ENCODE measurements at places on chromosomes 3 and 15.

- DNase-seq, result no peak
Observed at GRCh38 chr3:143201870-143202752, 82.5 kb downstream of the CHST2 start.

DNA sequence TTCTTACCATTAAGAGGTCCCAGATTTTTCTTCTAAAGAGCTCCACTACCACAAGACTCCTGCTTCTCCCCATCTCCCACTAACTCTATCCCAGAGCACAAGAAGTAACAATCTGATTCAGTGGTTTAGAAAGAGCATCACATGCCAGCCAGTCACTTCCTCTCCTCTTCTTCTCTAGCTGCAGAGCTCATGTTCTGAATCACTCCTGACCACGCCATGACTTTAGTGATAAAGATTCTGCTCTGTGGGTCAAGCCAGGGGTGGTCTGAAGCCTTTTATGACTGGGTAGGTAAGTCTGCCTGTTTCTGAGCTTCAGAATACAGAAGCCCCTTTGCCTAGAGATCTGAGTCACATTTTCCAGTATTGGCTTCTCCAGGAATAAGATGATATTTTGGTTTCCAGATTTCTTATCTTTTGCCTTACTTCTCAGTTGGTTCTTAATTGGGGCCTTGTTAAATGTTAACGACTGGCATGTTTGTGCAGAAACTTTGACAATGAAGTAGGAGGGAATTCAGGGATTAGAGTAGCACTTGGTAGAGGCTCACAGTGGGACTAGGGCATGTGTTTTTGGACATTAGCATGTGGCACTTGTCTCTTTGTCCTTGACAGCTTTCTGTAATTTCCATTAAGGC, 27.6 kb upstream of the ADAMTSL3 start:
- DNase-seq, result no peak

DNA sequence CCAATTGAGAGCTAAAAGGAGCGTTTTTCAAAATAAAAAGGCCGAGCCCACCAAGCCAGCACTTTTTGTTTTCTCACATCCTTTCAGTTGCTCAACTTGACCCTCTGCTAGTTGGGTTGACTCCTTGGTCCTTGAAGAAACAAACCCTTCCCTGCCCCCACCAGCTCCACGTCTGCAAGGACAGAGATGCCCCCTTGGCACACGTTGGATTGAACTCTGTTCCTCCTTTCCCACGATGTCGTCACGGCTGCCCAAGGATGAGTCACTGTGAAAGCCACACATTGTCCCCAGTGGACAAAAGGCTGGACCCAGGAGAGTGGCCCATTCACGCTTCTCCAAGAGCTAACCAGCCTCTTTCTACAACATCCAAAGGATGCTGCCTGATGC, 43.0 kb upstream of the SPATA12 start:
- DNase-seq, result no peak

DNA sequence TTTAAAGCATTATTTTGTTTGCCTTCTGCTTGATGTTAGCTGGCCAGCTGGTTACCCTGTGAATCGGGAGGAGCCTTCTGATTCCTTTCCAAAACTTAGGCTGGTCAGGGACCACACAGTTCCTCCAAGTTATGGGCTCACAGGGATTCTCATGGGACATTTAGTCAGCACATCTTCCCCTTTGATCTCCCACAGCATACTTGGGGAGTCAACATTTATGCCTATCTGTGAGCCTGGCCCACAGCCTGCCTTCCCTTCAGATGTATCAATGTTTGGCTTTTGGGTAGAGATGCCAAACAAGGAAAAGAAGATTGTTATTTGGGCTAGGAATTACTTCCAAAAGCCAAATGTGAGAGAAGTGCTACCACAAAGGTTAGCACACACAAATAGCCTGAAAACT, 32.6 kb upstream of the DCP1A start:
- DNase-seq, result no peak

- DNase-seq, result no peak
Observed at GRCh38 chr15:56468401-56468800, 3.5 kb upstream of the MNS1 start.

GRCh38 chr15:70160803-70161565, 63.3 kb upstream of the TLE3 start:
- no peak for DNase-seq

GRCh38 chr3:136937851-136938250, 19.9 kb upstream of the IL20RB start:
- DNase-seq, result no peak

- DNase-seq, result peak; percentile 81
Observed at GRCh38 chr3:50572158-50572557, 2.8 kb downstream of the HEMK1 start.

GRCh38 chr15:100183921-100184495, 157.8 kb downstream of the ADAMTS17 start:
- DNase-seq, result no peak

DNA sequence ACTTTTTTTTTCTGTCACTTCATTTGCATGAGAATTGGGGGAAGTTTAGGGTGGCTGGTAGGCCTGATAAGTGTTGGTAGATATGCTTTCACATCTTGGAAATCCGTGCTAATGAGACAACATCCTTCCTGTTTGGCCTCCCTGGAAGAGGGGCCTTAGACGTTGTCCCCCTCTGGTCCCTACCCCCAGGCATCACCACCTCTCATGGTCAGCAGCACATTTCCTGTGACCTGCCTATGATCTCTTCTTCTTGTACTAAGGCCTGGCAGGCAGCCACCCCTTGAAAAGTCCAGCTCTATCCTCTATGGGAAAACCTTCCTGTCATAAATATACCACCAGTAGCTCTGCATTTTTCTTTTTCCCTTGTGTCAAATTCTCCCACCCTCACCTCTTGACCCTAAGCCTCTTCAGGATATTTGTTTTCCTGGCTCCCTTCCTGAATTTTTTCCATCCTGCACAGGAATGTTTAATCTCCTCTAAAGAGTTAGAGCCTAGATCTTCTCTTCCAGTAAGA, 107.8 kb downstream of the SNRK start:
- no peak for DNase-seq

DNA sequence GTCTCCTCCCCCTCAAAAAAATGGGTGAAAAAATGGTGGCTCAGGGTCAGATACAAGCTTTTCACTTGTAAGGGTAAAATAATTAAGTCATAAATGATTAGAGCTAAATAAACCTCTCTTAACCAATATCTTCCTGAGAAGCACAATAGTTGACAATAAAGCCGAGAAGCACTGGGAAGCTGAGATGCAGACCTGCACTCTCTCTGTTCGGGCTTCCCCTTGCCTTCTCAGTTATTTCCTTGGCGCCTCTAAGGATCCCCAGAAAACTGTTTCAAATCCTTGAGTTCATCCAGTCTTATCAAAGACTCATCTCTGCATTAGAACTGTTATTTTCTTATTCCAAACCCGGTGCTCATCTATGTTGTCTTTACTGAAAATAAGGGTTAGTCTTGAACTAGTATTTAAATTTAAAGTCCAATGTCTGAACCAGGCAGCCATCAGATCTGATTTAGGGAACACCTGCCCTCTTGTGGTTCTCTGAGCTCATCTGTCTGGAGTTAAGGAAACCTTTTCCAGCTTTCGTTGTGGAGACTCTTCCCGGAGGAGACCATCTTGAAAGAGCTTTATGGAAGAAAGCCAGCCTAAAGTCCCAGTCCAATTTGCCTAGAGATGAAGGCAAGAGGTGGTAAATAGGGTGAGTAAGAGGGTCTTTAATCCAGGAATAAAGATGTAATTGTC, 256.4 kb upstream of the MCTP2 start:
- peak; percentile 13 for DNase-seq

DNA sequence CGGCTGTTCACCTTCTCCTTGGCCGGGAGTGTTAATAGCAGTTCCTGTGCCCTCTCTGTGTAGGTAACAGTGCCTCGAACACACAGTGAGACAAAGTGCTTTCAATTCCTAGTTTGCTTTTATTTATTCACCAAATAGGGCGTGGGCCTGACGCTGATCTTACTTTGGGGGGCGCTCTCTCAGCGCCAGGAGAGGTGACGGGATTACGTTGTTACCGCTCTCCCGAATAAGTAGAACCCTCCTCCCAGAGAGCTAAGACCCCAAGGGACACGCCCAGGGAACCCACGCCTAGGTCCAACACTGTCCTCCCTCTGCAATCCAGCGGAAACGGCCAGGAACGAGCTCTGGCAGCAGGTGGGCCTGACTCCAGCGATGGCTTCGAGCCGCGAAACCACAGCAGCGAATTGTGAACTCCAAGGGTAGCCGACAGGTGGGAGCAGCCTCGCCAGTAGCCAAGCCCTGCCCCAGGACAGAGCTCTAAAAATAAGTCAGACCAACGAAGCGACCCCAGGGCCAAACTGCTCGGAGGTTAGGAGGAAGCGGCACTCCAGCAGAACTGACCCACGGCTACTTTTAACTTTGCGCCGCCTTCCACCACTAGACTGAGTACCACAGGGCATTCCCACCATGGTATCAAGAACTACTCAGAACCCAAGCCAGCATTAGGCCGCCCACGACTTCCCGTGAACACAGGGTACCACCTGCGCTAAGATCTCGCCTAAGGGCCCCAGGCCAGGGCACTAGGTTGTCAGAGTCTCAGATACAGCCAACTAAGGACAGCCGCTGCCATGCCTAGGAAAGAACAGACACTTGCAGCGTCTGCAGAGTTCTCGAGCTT, 1.6 kb upstream of the SIN3A start:
- peak; percentile 62 for DNase-seq

DNA sequence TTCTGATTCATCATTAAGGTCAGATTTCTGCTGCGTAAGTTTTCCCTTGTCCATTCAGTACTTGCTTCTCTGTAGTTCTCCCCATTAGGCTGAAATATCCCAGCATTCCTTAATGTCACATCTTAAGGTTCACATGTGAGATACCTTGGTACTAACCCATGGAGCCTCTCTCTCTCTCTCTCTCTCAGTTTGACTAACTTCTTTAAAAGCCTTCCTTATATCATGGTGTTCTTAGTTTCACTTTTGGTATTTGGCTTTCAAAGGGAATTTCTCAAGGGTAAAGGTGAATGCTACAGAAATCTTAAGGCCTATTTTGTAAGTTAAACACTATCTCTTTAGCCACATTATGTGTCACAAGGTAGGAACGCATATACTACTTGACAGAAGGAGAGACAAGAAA, 427.3 kb upstream of the ZNF717 start:
- no peak for DNase-seq

- no peak for DNase-seq
Observed at GRCh38 chr3:107110596-107111305, 266.5 kb upstream of the CCDC54 start.

- DNase-seq, result no peak
Observed at GRCh38 chr3:197124713-197125112, 95.1 kb upstream of the MELTF start.

DNA sequence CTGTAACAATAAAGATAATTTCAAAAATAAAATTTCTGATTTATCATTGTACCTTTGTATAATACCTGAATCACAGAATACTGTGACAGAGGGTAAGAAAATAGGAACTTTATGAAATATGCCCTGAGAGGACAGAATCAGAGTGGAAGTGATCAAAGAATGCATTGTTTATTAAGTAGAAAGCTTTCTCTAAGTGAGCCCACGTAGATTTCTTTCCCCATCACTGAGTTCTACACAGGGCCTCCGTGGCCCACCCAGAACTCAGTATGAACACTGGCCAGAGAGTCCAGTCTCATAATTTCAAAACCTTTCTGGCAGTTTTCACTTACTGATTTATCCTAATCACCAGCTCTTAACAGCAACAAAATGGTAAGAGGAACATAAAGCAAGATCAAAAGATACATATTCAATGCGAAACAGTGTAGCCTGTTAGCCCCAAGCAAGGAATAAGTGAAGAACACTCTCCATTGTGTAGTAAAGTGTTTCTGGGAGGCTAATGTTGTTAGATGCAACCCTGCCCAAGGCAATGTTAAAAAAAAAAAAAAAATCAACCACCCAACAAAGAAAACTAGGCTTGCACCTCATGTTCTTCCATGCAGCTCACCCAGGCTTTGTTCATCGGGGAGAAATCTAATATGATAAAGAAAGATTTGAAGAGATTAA, 341.3 kb downstream of the LSAMP start:
- DNase-seq, result no peak

DNA sequence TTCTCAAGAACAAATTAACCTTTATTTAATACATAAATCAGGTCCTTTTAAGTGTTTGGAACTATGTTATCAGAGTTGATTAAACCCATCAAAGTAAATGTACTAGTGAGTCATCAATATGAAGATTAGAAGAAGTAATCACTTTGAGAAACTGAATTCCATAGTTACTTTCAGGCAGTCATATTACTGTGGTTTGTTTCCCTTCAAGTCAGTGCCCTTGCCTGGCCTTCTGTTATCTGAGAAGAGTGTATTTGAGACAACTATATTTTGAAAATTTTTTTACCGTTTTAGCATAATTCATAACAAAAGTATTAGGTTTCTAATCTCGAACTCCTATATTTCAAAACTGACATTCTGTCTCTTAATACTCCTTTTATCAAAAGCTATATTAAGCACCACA, 73.6 kb downstream of the GMPS start:
- no peak for DNase-seq

DNA sequence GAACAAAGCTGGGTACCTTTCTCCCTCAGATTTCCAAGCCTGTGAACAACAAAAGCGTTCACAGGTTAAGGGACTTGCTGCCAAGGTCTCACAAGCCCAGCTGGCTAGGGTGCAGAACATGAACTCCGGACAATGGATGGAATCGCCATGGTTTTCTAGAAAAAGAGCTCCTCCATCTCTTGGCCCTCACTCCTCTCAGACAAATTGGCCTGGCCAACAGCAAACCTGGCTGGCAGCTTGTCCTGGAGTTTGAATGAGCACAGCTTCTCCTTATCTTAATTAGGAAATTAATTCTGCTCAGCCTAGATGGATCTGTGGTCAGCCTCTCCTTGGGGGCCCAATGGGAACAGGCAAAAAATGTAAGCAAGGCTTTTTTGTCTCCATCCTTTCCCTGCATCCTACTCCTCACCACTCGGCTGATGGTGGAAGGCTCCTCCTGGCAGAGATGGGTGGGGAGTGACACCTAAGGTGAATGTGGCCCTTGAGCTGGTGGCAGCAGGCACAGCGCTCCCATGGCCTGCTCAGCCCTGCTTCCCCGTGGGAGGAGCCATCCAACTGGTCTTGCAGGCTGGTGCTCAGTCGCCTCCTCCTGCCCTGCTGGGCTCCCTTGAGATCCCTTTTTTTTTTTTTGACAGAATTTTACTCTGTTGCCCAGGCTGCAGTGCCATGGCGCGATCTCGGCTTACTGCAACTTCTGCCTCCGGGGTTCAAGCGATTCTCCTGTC, 5.8 kb downstream of the KLHL25 start:
- DNase-seq, result peak; percentile 48

DNA sequence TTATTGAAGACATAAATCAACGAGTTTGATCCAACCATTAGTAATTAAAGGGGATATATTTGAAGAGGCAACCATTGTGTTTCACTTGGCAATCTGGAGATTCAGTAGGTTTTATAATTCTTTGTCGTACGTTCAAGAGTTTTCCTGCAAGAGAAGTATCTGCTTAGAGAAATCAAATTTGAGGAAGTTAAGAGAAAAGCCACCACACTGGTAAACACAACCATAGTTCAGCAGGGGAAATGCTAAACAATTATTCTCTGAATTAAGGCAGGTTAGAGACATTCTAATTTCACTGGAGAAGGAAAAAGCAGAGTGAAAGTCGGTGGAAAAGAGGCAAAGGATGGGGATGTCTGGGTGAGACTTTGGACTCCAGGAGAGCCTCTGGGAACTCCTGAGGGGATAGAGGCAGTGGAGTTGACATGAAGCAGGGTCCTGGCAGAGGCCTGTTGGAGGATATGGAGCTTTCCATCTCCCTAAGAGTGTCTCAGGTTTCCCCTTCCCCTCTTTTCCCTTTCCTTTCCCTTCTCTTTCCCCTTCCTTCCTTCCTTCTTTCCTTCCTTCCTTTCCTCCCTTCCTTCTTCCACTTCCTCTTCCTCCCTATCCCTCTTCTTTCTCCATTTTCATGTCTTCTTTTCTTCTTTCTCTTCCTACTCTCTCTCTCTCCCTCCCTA, 26.5 kb downstream of the SPINK8 start:
- DNase-seq, result no peak

- no peak for DNase-seq
Observed at GRCh38 chr3:168034152-168034928, 61.4 kb downstream of the GOLIM4 start.
